ENCODE measurements at places on chromosomes 4 and X. TPM values are rescaled to one million over a fixed set of nuclear protein-coding genes. Genes with fewer than 3 reads are reported as not detected.

Gene USP17L12
- polyA plus RNA-seq = not detected

Gene APLN
- polyA plus RNA-seq = 2.4 TPM

Gene CCKAR
- polyA plus RNA-seq = 0.59 TPM

Gene VCX3B
- not detected for polyA plus RNA-seq

Gene AADAT
- polyA plus RNA-seq = 7.6 TPM

Gene P2RY4
- polyA plus RNA-seq = not detected

Gene PASD1
- not detected for polyA plus RNA-seq

Gene CSAG1
- polyA plus RNA-seq = not detected

Gene H2BW2
- not detected for polyA plus RNA-seq

Gene SSX7
- polyA plus RNA-seq = not detected

Gene TCP11X2
- polyA plus RNA-seq = not detected

Gene PCYT1B
- polyA plus RNA-seq = 0.14 TPM

Gene UGT2B10
- not detected for polyA plus RNA-seq

Gene BBS12
- polyA plus RNA-seq = 3.6 TPM

Gene TMPRSS11B
- not detected for polyA plus RNA-seq

Gene FAM47E
- 0.12 TPM for polyA plus RNA-seq

Gene GAGE12F
- polyA plus RNA-seq = not detected

Gene SMIM43
- 2.5 TPM for polyA plus RNA-seq

Gene SLC38A5
- 8.3 TPM for polyA plus RNA-seq

Gene FMR1NB
- polyA plus RNA-seq = not detected

Gene SCD5
- polyA plus RNA-seq = 4.9 TPM

Gene ARHGAP4
- polyA plus RNA-seq = 0.12 TPM

Gene RPGR
- 2.0 TPM for polyA plus RNA-seq

Gene FAM9B
- not detected for polyA plus RNA-seq

Gene PHEX
- polyA plus RNA-seq = 1.2 TPM

Gene SLC6A14
- polyA plus RNA-seq = not detected

Gene HHIP
- polyA plus RNA-seq = 0.52 TPM

Gene SYTL4
- 5.7 TPM for polyA plus RNA-seq

Gene C4orf17
- not detected for polyA plus RNA-seq

Gene TMSB15B
- polyA plus RNA-seq = 12.0 TPM

Gene CXCL9
- polyA plus RNA-seq = not detected

Gene ANKRD50
- polyA plus RNA-seq = 17.2 TPM

Gene NXF2B
- polyA plus RNA-seq = not detected

All from fibroblast of lung (primary cell).